ENCODE measurements at places on chromosomes 3 and 15.

- DNase-seq = no peak
Observed at GRCh38 chr3:42468111-42468510, 34.3 kb upstream of the VIPR1 start.

GRCh38 chr3:46422617-46423016 is 15.6 kb downstream of the CCRL2 start:
- DNase-seq = no peak

- DNase-seq = no peak
Observed at GRCh38 chr15:77504306-77504705, 83.6 kb downstream of the HMG20A start.

DNA sequence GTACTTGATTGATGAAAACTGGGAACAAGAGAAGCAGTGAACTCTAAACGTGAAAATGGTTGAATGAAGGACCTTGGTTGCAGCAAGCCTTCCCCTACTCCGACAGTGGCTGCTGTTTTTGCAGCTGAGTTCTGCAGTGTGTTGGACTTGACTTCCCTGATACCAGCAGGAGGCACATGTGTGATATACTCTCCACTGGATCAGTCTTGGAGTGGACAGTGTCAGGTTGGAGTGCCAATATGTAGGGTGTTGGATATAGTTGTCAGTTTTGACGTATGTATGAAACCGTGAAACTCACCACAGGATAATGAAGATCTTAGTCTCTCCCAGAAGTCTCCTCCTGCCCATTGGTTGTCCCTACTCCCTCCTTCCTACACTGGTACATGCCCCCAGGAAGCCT is 106.5 kb downstream of the ITPR1 start:
- no peak for DNase-seq

- no peak for DNase-seq
Observed at GRCh38 chr3:113264283-113265131, 53.1 kb downstream of the BOC start.

DNA sequence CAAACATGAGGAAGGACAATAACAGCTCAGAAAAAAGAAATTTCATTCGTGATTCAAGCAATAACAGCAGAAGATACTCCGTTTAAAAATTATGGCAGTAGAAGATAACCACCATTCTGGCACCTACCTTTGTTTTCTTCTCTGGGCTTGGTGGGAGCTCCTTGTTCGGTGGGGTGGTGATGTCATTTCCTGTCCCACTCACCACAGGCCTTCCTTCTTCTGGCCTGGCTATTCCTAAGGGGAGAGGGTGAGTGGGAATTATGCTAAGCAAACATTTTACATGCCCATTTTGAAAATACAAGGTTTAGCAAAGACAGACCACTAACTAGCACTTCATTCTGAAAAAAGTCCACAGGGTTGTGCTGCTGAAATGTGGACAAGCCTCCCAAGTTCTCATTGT is 74.4 kb downstream of the DHX30 start:
- no peak for DNase-seq

DNA sequence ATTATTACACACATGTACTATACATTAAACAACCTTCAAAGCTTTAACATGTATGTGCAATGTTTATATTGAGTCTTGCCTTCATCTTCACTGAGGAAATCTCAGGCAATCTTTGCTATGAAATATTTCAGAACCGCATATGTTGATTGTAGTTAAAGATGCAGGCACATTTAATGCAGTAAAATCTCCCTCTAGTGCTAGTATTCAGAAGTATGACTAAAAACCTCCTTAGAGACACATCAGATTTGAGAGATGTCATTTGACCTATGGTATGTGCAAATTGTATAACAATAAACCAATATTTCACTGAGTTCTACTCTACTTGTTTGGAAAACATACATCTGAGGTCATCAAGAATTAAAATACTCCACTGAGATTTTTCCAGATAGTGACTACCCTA is 123.8 kb upstream of the C15orf61 start:
- no peak for DNase-seq

GRCh38 chr3:195865752-195866151 is 42.6 kb downstream of the TNK2 start:
- DNase-seq = no peak

- DNase-seq = no peak
Observed at GRCh38 chr3:55984626-55985025, 483.6 kb downstream of the ERC2 start.

- DNase-seq = no peak
Observed at GRCh38 chr3:187473778-187474406, 105.7 kb downstream of the RTP4 start.

DNA sequence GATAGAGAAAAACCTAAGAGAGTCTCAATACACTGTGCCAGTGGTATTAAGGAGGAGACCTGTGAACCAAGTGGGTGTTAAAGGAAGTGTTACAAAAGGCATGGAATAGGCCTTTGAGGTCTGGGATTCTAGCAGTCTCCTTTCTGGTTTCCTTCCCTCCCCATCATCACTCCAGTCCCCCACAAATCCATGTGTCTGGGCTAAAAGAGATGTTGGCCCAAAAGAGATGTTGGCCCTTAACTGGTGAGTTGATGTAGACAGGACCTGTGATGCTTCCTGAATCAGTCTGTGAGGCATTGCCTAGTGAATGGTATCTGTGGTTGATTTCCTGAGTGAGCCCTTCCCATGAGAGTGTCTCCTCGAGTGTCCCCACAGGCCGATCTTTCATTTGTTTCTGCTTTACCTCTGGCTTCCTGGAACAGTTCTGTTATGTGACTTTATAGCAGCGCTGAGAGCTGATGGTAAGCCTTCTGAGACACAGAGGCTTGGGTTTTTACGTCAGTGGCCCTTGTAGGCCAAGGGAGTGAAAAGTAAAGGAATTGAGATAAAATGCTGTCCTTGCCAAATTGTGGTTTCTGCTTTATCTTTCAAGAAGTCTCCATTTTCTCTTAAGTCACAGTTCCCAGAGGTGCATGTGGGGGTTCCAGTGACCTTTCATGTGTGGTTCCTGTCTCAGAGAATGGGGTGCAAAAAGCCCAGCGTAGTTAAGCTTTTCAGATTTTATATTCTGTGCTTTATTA is 87.8 kb downstream of the KLHL25 start:
- no peak for DNase-seq

GRCh38 chr3:141489203-141489602 is 2.4 kb downstream of the RASA2 start:
- no peak for DNase-seq

GRCh38 chr15:76064375-76064774 is 4.6 kb downstream of the TMEM266 start:
- no peak for DNase-seq

GRCh38 chr15:83292317-83292716 is 7.9 kb upstream of the BNC1 start:
- no peak for DNase-seq

DNA sequence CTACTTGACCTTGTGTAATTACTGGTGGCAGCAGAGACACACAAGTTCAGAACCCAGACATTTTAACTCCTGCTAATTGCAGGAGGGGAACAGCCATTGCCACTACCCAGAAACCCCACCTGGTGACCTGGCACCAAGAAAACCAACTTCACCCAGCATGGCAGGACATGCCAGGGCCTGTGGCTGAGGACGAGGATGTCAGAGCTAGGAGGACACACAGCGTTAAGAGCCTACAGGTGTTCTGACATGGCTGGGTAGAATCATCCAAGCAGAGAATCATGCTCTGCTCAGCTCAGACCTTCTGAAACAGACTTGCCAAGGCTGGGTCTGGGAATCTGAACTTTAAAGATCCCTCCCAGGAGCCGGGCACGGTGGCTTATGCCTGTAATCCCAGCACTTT is 11.7 kb upstream of the SPATA12 start:
- DNase-seq = no peak

DNA sequence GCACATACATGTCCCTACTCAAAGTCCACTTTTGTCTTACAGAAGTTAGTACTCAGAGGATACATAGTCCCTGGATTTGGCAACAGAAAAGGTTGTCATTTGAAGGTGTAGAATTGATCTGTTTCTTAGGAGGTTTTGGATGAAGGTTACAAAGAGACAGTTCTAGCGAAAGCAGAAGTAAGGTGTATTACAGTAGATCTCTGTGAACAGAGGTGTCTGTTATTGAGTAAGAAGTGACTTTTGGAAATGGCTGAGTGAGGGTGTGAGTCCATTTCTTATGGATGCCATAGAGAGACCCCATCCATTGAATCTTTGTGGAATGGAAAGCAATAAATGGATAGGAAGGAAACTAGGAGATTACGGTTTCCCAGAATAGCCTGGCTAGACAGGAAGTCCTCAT is 5.6 kb downstream of the ZNF662 start:
- no peak for DNase-seq

GRCh38 chr3:10344147-10344943 is 23.4 kb upstream of the SEC13 start:
- no peak for DNase-seq

DNA sequence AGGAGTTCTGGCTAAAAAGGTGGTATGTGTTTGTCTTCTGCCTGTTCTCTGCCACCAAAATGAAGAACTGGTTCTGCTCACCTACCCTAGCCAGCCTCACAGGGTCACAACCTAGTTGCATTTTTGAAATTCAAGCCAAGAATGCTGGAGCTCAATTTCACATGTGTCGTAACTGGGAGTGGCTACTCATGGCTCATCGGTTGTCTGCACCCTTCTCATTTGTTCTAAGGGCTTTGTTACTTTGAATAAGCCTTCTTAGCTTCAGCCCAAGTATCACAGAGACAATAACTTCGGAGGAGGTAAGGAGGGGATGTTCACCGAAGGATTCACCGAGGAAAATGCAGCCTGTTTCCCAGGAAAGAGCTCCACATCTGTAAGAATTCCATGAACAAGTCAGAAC is 134.3 kb upstream of the RARB start:
- DNase-seq = no peak

GRCh38 chr15:79378394-79379109 is 53.6 kb upstream of the MINAR1 start:
- DNase-seq = no peak

GRCh38 chr3:192919901-192920300 is 2.2 kb upstream of the MB21D2 start:
- no peak for DNase-seq

- DNase-seq = no peak
Observed at GRCh38 chr3:161369531-161369930, 1.8 kb downstream of the SPTSSB start.

DNA sequence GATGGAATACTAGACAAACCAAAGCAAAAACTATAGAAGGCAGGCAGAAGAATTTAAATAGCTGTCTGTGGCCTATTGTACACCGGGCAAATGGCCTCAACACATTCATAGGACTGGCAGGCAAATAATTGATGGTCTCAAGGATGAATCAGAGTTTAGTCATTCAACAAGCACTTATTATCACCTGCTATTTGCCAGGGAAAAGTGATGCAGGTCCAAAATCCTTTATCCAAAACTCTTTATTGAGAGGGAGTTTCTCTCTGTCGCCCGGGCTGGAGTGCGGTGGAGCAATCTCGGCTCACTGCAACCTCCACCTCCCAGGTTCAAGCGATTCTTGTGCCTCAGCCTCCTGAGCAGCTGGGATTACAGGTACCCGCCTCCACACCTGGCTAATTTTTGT is 2.3 kb downstream of the EIF2AK4 start:
- no peak for DNase-seq

DNA sequence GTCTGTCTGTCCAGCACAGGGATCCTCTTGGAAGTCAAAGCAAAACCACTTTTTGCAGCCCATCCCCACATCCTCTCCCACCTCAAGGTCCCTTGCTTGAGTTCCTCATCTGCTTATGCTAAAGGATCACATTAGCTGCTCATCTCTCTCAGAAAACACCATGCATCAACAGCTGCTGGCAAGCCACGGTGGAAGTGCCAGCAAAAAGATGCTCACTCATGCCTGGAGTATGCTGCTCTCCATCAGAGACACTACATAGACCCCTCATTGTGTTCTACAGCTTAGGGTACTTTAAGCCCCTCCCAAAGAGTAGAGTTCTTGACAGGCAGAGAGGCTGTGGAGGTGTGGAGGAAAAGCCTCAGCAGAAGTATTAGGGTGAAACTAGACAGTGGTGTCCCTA is 94.6 kb upstream of the COL8A1 start:
- DNase-seq = no peak

GRCh38 chr15:67101911-67102598 is 36.7 kb downstream of the SMAD3 start:
- DNase-seq = no peak

DNA sequence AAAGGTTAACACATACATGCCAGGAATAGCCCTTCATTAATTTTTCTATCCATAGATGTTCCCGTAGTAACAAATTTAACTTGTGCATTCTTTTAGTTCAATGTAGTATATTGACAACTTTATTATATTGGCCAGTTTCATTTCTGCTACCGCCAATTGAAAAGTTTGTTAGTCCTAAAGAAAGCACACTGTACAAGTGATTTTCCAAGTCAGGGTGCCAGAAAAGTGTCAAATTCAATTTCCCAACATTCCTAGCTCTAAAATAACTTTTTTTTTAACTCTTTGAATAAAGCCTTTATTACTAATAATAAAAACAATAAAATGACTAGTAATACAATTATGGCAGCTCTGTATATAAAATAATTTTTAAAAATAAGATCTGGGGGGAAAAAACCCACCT is 68.9 kb downstream of the IMPG2 start:
- DNase-seq = no peak

- no peak for DNase-seq
Observed at GRCh38 chr15:59191855-59192237, 14.8 kb upstream of the LDHAL6B start.

- DNase-seq = no peak
Observed at GRCh38 chr15:58458076-58458475, 26.3 kb downstream of the LIPC start.

DNA sequence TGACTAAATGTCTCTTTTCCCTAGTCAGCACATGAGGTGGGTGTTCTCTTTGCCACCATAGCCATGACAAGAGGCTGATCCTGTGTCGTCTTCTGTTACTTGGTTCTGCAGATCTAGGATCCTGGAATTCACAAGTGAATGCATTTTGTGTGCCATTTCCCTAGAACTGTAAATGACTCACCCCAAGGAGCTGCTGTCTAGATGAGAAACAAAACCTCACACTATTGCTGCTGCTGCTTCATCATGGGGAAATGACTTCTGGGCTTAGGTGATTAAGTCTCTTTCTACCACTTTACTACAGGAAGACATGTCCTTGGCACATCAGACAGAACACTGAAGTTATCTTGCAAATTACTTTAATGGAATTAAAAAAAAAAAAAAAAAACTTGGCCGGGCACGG is 54.9 kb downstream of the SLCO3A1 start:
- no peak for DNase-seq

DNA sequence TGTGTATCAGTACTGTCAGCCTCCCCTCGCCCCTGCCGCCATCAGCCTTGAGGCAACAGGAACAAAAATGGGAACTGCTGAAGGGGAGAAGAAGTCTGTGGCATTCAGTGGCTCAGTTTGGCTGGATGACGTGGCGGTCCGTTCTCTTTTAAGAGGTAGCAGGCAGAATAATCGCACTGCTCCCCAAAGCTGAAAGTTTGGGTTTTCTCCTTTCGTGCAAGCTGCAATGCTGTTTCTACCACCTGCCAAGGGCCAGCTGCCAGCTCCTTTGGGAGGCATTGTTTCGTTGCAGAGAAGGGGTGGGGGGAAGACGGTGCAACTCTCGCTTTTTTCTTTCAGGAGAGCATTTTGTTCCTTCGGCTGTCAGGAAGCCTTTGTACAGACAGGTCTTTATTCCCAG is 369.6 kb upstream of the RORA start:
- DNase-seq = no peak
